ENCODE measurements at places on chromosomes 6 and 20.

DNA sequence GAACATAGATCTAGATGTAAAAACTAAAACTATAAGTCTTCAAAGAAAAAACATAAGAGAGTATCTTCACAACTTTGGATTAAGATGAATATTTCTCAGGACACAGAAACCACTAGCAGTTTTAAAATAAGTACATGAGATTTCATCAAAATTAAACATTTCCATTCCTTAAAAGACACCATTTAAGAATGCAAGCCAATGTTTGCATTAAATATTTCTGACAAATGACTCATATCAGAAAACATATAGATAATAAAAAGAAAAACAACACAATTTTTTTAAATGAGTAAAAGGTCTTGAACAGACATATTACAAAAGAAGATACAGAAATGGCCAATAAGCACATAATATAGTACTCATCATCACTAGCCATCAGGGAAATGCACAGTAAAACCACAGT, 59.7 kb downstream of the COL21A1 start:
- no peak for DNase-seq

- DNase-seq = no peak
Measured at GRCh38 chr20:23363257-23363649, 1.3 kb downstream of the GZF1 start.

GRCh38 chr20:63519668-63520503, 679 bp upstream of the PPDPF start:
- peak; percentile 55 for DNase-seq

GRCh38 chr6:88251301-88251700, 85.2 kb upstream of the CNR1 start:
- no peak for DNase-seq

DNA sequence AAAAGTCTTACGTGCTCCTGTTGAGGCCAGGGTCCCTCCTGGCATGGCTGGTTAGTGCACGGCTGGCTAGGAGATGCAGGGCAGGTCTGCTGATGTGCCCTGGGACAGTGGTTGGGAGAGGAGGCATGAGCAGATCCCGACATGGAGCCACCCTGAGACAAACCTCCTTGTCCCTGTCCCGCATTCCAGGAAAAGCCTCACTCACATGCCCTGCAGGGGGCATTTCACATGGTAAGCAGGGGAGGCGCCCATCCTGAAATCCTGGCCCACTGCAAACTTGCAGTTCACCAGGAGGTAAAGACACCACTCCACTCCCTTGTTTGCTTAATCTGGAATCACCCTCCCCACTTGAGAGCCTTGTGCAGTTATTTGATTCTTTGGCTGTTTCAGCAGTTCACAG, 116.7 kb upstream of the SLC24A3 start:
- DNase-seq = no peak

DNA sequence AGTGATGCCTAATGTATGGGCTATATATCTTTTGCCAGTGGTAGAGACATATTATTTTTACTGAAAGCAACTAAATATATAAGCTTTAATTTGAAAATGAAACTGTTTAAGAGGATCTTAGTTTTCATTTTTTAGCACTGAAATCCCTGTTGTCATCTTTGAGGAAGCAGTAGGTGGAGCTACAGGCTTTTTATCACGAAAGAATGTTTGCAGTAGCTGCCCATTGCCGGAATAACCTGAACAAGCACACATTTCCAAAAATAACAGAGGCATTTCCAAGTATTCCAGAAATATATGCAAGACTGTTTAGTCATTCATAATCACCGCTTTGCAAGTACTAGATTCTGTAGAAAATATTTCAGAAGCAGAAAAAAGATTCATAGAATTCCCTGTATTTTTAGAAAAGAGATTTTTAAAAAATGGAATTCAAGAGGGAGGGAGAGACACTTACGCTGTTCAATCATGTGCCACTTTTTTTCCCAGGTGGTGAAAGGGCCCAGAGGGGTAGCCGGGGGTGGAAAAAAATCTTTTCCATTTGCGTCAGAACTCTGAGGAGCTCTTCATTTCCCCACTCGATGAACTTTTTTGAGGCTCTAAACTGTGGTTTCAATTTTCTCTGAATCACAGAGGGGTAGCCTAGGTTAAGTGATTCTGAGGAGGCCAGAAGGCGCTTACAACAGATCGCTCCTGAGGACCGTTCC, 142.5 kb upstream of the FERMT1 start:
- peak; percentile 8 for DNase-seq

GRCh38 chr6:140380427-140381218, 1006.2 kb upstream of the CITED2 start:
- peak; percentile 6 for DNase-seq

DNA sequence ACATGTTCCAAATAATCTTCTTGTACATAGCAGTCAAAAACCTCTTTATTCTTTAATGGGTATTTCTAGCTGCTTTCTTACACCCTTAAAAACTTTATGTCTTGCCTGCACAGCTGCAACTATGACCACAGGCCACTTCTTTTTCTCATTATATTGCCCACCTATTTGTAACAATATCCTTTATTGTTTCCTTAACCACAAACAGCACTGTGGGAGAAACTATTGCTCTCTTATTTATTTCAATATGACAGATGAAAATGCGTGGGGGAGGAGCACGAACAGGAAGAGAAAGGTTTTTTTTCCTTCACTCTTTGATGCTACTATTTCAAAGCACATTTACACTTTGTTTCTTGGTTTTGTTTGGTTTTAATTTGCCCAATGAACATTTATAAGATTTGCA, 253.5 kb downstream of the GJA1 start:
- DNase-seq = no peak
